ENCODE measurements at places on chromosomes 6 and 20.

GRCh38 chr6:87900160-87900698 lies 147.4 kb upstream of the SPACA1 start:
- no peak for DNase-seq

DNA sequence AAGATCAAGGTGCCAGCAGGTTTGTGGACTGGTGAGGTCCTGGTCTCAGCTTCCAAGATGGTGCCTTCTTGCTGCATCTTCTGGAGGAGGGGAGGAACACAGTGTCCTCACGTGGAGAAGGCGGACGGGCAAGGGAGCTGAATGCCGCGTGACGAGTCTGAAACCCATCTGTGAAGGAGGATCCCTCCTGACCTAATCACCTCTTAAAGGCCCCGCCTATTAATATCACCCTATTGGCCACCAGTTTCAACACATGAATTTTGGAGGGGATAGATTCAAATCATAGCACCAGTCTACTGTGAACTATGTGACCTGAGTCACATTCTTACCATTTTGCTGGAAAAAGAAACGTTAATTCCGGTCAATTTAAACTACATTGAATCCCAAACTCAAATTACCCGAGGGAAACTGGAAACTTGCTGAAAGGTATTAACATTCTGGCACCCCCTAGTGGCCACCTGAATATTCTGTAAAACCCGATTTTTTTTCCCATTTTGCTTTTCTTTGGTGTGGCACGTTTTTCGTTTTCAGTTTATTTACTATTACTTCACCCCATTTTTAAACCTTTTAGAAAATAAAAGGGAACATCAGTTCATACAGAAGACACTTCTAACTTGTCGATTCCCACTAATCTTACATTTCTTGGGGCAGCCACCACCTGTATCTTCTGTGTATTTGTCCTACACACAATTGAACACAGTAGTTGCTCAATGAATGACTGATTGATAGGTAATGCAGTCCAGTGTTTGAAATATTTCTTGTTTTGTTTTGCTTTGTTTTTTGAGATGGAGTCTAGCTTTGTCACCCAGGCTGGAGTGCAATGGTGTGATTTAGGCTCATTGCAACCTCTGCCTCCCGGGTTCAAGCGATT lies 17.9 kb upstream of the CCDC170 start:
- DNase-seq, result no peak

DNA sequence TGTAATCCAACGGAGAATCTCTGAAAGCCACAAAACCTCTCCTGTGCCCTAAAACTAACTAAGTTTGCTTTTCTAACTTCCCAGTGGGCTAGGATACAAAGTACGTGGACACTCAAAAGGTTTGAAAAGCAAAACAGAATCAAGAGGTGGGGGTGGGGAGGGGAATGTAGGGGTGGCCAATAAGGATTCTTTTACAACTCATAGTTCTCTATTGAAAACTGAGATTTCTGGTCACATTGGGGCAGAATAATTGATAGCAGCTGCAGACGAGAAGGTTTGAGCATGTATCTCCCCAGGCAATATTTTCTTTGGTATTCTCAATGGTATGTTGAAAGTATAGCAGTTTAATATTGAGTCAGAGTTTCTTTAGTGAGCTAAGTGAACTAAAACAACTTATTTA lies 376.7 kb upstream of the CITED2 start:
- DNase-seq, result no peak

DNA sequence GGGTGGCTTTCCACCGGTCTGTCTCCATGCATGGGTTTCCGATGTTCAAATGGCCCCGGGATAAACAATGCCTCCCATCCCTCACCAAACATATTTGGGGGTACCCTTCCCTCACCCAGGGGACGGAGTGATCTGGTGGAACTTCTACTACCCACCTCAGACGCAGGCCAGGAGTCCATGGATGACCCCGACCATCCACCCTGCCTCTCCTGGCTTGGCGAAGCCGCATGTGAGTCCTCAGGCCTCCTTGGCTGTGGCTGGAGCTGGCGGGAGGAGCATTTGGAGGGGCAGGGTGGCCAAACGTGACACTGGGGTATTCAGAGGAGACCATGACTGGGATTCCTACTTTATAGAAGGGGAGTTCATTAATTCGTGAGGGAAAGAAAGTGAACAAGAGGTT lies 45.9 kb upstream of the FRMD1 start:
- no peak for DNase-seq

GRCh38 chr6:32375739-32376529 lies 4.2 kb upstream of the TSBP1 start:
- no peak for DNase-seq

DNA sequence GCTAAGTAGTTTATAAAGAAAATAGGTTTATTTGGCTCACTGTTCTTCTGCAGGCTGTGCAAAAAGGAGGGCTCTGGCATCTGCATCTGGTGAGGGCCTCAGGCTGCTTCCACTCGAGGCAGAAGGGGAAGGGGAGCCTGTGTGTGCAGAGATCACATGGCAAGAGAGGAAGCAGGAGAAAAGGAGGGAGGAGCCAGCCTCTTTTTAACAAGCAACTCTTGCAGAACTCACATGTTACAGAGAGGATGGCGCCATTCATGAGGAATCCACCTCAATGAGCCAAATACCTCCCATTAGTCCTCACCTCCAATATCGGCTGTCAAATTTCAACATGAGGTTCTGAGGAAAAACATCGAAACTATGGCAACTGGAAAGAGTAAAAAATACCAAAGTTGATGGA lies 666.6 kb upstream of the SLC35B3 start:
- no peak for DNase-seq

DNA sequence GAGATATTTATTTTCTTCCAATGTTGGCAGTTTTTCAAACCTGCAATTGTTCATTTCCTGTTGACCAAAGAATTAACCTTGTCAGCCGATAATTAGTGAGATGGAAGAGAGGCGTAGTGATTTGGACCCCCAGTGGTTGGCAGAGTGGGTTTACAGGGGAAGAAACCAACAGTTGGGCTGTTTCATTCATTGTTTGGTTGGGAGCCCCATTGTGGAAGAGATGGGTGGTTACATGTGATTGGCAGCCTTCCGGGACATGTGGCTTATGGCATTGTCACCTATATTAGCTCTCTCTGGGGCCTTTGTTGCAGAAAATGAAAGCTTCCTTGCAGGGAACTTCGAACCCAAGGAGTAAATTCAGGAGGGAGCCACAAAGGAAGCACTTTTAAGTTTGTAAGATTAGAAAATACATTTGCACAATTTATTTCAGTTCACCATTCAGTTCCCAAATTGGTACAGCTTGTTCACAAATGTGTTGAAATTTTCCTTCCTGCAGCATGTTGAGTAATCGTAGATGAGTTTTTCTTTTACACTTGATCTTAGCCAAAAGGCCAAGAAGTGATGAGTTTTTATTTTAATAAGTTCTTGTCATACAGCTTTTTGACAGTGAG lies 50.3 kb upstream of the CDKAL1 start:
- no peak for DNase-seq

- DNase-seq, result no peak
Measured at GRCh38 chr6:19159089-19159488, 678.1 kb upstream of the ID4 start.

- DNase-seq, result no peak
Measured at GRCh38 chr20:41509316-41510200, 108.6 kb downstream of the CHD6 start.

DNA sequence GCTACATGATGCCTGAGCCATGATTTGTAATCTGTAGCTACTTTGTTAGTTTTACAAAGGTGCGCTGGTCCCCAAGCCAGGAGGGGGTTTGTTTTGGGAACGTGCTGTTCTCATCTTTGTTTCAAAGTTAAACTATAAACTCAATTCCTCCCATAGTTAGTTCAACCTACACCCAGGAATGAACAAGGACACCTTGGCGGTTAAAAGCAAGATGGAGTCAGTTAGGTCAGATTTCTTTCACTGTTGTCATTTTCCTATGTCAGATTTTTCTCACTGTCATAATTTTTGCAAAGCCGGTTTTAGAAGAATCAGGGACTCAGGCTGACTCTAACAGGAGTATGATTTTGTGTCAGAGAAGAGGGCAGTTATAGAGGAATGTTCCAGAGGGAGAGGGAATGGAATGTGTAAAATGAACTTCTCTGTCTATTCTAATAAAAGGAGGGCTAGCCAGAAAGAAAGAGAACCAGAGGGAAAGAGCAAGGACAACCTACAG lies 2.3 kb upstream of the GMPR start:
- DNase-seq, result no peak

- DNase-seq, result no peak
Measured at GRCh38 chr6:7087066-7087465, 20.7 kb upstream of the RREB1 start.

GRCh38 chr20:41424011-41424410 lies 57.4 kb upstream of the EMILIN3 start:
- DNase-seq, result no peak

DNA sequence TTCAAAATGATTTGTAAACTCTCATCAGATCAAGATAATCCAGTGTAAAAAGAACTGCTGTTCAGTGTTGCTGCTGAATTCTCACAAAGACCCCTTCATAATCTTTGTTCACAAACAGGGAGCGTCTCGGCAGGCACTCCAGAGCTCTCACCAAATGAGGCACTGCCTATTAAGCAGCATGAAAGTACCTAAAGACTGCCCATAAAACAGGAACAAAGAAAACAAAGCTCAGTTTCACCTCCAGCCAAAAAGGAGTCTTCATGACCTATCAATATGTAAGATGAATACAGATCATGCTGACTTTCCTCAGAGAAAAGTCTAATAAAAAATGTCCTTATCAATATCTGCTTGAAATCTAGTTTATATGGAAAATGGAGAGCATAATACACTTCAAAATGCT lies 41.8 kb downstream of the GPR63 start:
- DNase-seq, result no peak

GRCh38 chr6:53111865-53112264 lies 36.8 kb downstream of the GCM1 start:
- no peak for DNase-seq

DNA sequence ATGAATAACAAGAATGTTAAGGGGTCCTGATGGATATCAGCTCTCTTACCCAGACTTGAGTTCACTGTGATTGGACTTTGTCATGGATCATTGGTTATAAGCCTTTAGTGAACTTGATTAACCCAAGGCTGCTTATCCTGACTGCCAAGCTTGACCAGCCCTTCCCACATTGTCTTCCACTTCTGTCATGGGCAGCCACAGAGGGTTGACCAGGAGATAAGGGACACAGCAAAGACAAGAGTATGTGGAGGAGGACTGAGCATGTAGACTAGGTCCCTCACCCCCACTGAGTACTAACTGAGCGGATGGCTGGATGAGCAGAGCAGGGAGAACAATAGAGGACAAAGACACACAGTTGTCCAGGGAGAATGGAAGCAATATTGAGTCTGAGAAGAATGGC lies 52.5 kb downstream of the FAXC start:
- DNase-seq, result no peak

DNA sequence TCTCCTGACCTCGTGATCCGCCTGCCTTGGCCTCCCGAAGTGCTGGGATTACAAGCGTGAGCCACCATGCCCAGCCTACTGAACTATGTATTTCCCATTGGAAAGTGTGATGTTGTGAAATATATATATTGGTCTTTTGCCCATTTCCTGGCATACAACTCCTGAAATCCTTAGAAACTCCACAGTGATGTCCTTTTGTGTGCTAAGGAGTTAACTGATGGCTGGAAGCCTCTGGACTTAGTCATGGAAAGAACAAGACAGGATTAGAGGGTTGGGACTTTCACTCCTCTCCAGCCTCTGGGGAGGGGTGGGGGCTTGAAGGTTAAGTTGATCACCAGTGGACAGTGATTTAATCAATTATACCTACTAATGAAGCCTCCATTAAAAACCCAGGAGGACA lies 7.1 kb downstream of the PANK2 start:
- DNase-seq, result no peak

DNA sequence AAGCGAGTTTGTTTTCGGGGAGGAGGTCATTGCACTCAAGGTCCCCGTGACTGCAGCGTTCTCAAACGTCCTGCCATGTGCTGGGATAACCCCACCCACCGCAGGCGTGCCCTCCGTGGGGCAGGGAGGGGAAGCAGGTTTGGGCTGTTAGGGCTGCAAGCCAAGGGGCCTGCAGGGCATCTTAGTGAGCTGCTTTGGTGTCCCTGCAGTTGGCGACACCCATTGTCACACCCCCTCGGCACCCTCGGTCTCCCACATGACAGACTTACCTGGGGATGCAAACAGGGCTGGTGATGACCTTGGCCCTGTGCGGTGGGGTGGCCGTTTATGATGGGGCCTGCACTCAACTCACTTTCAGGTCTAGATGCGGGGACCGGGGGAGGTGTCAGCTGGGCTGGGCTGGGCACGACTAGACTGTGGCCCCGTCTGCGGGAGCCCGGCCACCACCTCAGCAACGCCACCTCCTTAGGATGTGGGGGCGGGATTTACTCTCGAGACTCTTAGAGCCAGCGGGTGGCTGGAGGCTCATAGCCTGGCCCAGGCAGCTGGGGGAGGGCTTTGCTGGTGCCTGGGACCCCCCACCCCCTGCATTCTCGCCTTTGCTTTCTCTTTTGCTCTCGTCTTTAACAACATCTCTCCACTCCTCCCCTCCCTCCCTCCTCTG lies 6.5 kb upstream of the GATA5 start:
- DNase-seq, result no peak

- DNase-seq, result no peak
Measured at GRCh38 chr20:36279776-36280175, 26.4 kb upstream of the DLGAP4 start.

DNA sequence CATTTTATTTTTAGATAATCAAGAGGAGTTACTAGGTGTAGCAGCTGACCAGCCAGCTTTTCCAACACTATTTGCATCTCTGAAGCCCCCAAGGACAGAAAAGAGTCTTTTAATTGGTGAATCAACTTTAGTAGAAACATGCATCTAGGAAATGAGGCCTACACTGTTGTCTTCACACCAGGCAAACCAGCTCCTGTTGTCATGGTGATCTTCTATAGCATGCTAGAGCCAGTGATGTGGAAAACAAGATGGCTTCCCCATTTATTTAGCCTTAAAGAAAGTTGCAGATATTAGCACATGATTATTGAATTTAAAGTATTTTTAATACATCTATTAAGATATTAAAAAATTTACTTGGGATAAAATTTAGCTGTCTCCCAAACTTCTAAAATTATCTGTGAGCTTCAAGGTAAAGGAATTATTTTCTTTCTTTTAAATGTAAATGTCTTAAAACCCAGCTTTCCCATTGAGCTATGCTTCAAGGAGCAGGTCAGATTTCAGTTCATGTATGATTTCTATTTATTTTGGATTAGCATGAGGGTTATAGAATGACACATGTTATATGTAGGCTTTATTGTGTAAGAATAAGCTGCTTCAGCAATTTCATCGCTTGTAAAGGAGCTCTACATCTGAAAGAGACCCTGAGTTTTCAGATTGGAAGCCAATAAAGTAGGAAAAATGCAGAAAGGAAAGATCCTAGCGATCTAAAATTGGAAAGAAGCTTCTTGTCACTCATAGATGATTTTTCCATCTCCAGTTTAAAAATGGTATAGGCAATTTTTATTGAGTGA lies 564.9 kb upstream of the CITED2 start:
- DNase-seq, result no peak

DNA sequence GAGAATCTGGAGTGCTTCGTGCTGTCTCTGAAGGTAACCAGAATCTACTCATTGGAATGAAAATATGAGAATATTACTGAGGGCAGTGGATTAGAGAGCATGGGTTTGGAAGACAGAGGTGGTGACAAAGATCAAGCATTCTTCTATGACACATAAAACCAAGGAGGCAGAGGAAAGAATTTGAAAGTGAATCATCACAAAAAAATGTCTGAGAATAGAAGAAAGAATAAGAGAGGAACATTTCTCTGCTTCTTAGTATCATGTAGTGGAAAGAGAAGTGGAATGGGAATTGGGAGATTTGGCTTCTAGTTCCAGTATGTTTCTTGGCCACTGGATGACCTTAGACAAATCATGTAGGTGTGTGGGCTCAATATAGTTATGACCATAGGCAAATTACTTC lies 474.0 kb downstream of the TFAP2B start:
- DNase-seq, result no peak

All from stimulated activated CD8-positive, alpha-beta memory T cell treated with anti-CD3 and anti-CD28 coated beads, Interleukin-2, amount 100 ng/mL, for 48 hours (primary cell).